HEK293T (cell line): ENCODE measurements at places on chromosomes 12 and 14.
A peak's percentile ranks its signal among the peaks of the same experiment; 100 is the strongest.

DNA sequence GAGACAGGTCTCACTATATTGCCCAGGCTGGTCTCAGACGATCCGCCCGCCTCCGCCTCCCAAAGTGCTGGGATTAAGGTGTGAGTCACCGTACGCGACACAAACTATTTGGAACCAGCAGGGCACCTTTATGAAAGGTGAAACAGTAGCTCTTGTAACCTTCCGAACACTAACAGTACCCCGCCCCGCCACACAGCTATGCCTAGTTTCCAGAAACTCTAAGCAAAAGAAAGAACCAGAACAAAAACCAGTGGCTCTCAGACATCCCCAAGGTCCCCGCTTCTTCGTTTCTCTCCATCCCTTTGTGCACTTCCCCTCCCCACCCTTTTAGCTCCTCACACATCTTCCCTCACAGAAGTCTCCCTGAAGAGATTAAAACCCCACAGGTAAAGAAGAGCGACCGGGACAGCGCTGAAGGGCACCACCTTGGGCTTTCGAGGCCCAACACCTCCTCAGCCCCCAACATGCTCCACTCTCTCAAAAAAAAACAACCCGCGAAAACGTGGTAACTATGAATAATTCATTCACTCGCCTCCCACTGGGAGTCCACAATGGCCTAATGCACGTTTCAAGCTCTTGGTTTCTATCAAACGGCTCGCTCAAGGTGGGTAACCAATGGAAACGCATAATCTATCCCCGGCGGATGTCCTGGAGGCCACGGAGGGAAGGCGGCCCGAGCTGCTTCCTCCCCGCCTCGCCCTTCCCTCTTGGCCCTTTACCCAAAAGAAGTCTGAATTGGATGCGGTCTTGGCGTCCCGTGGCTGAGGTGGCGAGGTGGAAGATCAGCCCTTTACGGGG is 877 bp downstream of the BAG5 start:
- DNase-seq: peak; percentile 62

GRCh38 chr14:77316872-77317301 is 3.8 kb downstream of the POMT2 start:
- DNase-seq: no peak

GRCh38 chr12:14589169-14590004 is 21.7 kb upstream of the PLBD1 start:
- no peak for DNase-seq

GRCh38 chr12:62400135-62400534 is 66.5 kb upstream of the MON2 start:
- DNase-seq: no peak

DNA sequence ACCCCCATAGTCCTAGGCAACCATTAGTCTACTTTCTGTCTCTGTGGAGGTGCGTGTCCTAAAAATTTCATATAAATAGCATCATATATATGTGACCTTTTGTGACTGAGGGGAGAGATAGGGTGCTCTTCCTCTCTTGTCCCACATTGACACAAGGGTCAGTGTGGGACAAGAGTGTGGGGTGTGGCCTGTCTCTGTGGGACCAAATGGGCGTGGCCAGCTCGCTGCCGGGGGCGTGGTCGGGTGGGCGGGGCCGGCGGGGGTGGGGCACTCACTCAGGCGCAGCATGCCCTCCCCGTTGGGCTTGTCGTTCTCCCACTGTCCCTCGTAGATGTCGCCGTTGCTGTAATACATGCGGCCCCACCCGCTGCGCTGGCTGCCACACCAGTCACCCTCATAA is 15.5 kb downstream of the MORN3 start:
- DNase-seq: peak; percentile 61

GRCh38 chr12:103928682-103929045 is 1.5 kb upstream of the HSP90B1 start:
- no peak for DNase-seq

GRCh38 chr12:126084480-126084879 is 1019.2 kb downstream of the AACS start:
- no peak for DNase-seq

DNA sequence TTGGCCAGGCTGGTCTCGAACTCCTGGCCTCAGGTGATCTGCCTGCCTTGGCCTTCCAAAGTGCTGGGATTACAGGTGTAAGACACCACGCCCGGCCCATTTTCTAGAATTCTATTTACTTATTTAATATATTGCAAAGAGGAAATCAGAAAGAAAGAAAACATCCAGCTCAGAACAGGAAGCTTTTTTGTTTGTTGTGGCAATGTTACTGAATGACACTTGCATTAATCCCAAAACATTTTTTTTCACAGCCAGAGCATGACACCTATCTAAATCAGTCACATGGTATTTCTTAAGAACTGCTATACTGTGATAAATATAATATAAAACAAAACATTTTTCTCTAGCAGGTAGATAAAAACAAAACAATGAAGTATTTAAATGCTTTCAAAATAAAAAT is 12.6 kb downstream of the CFL2 start:
- DNase-seq: no peak

- no peak for DNase-seq
Observed at GRCh38 chr12:96402061-96402460, 1.8 kb upstream of the CDK17 start.
